ENCODE measurements at places on chromosomes 7 and 10.

GRCh38 chr7:153190452-153190851 lies 430.9 kb downstream of the ACTR3B start:
- no peak for DNase-seq

- no peak for DNase-seq
Observed at GRCh38 chr7:104482362-104483037, 154.1 kb downstream of the LHFPL3 start.

- no peak for DNase-seq
Observed at GRCh38 chr10:112227331-112227987, 43.9 kb upstream of the GPAM start.

- DNase-seq = no peak
Observed at GRCh38 chr7:39353615-39354376, 212.4 kb upstream of the YAE1 start.

GRCh38 chr10:70362328-70362727 lies 20.1 kb downstream of the LRRC20 start:
- DNase-seq = no peak

DNA sequence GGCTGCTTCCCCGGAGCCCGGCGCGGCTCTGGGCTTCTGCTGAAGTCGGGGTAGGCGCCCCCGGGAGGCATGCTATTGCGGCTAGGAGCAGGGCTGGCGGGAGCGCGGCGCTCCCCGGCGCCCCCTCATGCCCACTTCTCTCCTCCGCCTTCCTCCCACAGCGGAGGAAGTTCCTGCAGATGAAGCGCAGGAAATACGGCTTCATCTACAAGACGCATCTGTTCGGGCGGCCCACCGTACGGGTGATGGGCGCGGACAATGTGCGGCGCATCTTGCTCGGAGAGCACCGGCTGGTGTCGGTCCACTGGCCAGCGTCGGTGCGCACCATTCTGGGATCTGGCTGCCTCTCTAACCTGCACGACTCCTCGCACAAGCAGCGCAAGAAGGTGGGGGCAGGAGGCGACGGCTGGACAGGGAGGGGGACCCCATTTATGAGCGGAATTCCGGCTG lies 479 bp downstream of the CYP26A1 start:
- DNase-seq = no peak

Data from activated effector memory CD4-positive, alpha-beta T cell treated with Interleukin-2 at 50 U/mL for 16 hours (primary cell).